ENCODE measurements at places on chromosomes 5 and 9.

DNA sequence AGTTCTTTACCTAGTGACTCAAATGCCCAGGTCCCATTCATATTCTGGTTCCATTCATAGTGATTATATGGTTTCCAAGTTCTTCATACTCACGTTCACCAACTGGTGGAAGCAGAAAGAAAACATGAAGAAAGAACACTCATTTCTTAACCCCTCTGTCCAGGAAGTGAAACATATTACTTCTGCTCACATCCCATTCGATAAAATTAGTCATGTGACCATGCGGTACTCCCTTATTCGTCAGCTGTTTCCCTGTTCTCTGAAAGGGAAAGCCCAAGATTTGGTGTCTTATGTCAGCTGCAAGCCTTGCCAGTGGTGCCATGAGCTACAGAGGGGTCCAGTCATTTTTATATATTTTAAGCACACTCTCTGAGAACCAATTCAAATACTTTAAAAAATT, 387.0 kb upstream of the DMAC1 start:
- no peaks in the 10 kb centered on the region for H3K36me3 ChIP-seq
- H3K27me3 ChIP-seq = no peaks in the 10 kb centered on the region
- H3K27ac ChIP-seq = no peak overlapping the region
- no peak overlapping the region for H3K4me3 ChIP-seq

DNA sequence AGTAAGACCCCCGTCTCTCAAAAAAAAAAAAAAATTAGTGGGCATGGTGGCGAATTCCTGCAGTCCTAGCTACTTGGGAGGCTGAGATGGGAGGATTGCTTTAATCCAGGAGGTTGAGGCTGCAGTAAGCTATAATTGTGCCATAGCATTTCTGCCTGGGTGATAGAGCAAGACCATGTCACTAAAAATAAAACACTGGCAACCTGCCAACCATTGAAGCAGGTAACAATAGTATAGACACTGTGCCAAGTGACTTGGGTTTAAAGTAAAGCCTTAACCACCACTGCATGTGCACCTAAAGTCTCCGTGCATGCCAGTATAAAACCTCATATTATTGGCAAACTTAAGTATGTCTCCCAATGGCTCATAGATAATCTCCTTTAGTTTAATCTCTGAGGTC, 3.4 kb upstream of the APBA1 start:
- DNase-seq = no peak
- H3K36me3 ChIP-seq = no peaks in the 10 kb centered on the region
- peaks cover 33% of the 10 kb centered on the region for H3K27me3 ChIP-seq
- H3K4me1 ChIP-seq = peaks cover 13% of the 10 kb centered on the region
- H3K27ac ChIP-seq = no peak overlapping the region
- H3K4me3 ChIP-seq = no peak overlapping the region

- no peaks in the 10 kb centered on the region for H3K36me3 ChIP-seq
- H3K4me1 ChIP-seq = no peaks in the 10 kb centered on the region
- no peaks in the 10 kb centered on the region for H3K27me3 ChIP-seq
- no peak overlapping the region for H3K27ac ChIP-seq
- H3K4me3 ChIP-seq = no peak overlapping the region
- DNase-seq = no peak
Measured at GRCh38 chr5:148020257-148020988, 43.4 kb upstream of the SPINK5 start.

GRCh38 chr9:109418827-109419226, 79.3 kb downstream of the PTPN3 start:
- H3K36me3 ChIP-seq = no peaks in the 10 kb centered on the region
- no peak for DNase-seq
- no peaks in the 10 kb centered on the region for H3K27me3 ChIP-seq
- H3K27ac ChIP-seq = no peak overlapping the region

DNA sequence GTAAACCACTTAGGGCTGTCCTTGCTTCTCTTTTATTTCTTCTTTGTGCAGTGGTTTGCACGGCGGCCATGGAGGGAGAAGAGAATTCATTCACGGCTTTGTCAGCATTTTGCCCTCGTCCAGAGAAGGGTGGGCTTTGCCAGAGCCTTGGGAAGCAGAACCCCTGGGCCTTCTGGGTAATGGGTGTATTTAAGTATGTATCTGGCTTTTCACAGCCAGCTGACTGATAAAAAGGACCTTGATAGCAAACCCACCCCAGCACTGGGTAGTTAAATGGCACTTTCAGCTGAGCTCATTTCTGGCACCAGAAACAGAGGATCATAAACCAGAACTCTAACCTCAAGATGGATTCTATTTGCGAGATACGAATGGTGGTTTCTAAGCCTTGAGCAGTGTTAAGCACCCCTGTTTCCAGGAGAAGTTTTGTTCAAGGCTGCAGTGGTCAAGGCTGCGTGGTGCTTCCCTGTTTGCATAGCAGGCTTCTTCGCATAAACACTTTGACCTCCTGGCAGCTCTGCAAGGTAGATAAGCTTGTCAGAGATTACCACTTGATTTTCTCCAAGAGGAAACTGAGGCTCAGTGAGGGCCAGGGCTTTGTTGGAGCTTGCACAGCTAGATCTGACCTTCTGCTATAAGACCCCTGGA, 441.6 kb upstream of the KLF4 start:
- H3K36me3 ChIP-seq = no peaks in the 10 kb centered on the region
- H3K4me3 ChIP-seq = no peak overlapping the region
- no peak overlapping the region for H3K27ac ChIP-seq
- no peak for DNase-seq

DNA sequence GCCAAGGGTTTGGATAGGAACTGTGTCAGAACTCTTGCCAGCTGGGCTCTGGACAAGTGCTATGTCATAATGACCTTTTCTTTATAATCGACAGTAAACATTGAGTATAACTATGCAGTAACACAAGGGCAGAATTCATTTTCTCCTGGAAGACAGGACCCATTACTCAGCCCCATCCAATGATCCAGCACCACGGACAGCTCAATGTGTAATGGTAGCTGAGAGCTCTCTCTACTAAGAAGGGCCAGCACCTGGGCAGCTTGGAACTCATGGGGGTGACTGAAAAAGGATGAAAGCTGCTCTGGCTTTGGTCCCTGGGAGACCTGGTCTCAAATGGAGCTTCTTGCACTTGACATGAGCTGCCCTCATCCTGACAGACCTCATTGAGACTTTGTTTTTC, 347.8 kb downstream of the TRIM32 start:
- H3K4me1 ChIP-seq = no peaks in the 10 kb centered on the region
- H3K36me3 ChIP-seq = no peaks in the 10 kb centered on the region
- H3K4me3 ChIP-seq = no peak overlapping the region
- H3K27me3 ChIP-seq = no peaks in the 10 kb centered on the region
- no peak overlapping the region for H3K27ac ChIP-seq
- DNase-seq = no peak

- no peaks in the 10 kb centered on the region for H3K36me3 ChIP-seq
- H3K27ac ChIP-seq = no peak overlapping the region
- no peaks in the 10 kb centered on the region for H3K4me1 ChIP-seq
Measured at GRCh38 chr5:177542816-177543465, 11.4 kb downstream of the FAM193B start.

DNA sequence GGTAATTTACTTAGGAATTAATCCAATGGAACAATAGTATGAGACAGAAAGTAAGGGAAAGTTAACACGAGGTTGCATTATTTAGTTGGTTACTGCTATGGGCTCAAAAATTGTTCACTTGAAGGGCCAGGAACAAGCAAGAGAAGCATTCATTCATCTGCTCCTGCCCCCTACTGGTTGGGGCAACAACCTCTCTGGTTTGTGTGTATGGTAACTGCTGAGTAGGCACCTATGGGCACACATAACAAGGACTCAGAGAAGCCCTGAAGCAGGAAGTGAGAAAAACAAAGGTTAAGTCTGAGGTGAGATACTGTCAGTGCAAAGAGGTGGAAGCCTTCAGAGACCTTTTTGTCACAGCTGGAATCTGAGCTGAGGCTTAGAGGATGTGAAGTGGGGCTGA, 34.4 kb upstream of the RANBP6 start:
- no peak overlapping the region for H3K4me3 ChIP-seq
- H3K36me3 ChIP-seq = no peaks in the 10 kb centered on the region
- peaks cover 26% of the 10 kb centered on the region for H3K4me1 ChIP-seq
- H3K27ac ChIP-seq = no peak overlapping the region

GRCh38 chr9:79152306-79152705, 419.5 kb upstream of the TLE4 start:
- no peak overlapping the region for H3K27ac ChIP-seq
- no peaks in the 10 kb centered on the region for H3K4me1 ChIP-seq
- H3K4me3 ChIP-seq = no peak overlapping the region

DNA sequence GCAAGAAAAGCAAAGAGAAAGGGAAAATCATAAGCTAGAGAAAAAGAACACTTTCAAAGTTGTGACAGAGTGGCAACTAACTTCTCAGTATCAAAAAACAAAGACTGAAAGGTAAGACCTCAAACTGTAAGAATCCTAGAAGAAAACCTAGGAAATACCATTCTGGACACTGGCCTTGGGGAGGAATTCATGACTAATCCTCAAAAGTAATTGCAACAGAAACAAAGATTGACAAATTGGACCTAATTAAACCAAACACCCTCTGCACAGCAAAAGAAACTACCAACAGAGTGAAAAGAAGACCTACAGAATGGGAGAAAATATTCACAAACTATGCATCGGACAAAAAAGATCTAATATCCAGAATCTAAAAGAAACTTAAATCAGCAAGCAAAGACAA, 79.1 kb downstream of the FEM1C start:
- H3K4me3 ChIP-seq = no peak overlapping the region
- no peak for DNase-seq
- H3K4me1 ChIP-seq = no peaks in the 10 kb centered on the region
- H3K27me3 ChIP-seq = no peaks in the 10 kb centered on the region

DNA sequence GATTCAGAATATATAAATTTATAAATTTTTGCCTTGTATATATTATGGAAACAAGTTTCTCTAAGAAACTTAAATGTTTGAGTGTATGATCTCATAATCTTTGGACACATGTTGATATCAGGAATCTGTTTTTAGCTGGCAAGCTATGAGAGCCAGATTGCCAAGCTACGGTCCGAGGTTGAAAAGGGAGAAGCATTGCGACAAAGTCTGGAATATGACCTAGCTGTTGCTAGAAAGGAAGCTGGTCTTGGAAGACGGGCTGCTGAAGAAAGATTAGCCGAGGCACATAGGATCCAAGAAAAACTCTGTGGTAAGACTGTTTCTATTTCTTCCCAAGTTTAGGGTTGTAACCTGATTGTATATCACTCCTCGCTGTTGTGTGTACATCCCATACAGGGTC, 25.9 kb downstream of the CCDC171 start:
- no peak overlapping the region for H3K4me3 ChIP-seq
- no peak overlapping the region for H3K27ac ChIP-seq
- no peaks in the 10 kb centered on the region for H3K36me3 ChIP-seq
- no peaks in the 10 kb centered on the region for H3K27me3 ChIP-seq
- DNase-seq = no peak
- no peaks in the 10 kb centered on the region for H3K4me1 ChIP-seq

GRCh38 chr5:149834246-149834855, 104.2 kb downstream of the PPARGC1B start:
- H3K36me3 ChIP-seq = peaks cover 19% of the 10 kb centered on the region
- H3K4me1 ChIP-seq = no peaks in the 10 kb centered on the region
- no peaks in the 10 kb centered on the region for H3K27me3 ChIP-seq
- H3K27ac ChIP-seq = no peak overlapping the region
- no peak overlapping the region for H3K4me3 ChIP-seq

- no peak overlapping the region for H3K4me3 ChIP-seq
- no peaks in the 10 kb centered on the region for H3K4me1 ChIP-seq
- no peaks in the 10 kb centered on the region for H3K27me3 ChIP-seq
- no peaks in the 10 kb centered on the region for H3K36me3 ChIP-seq
Measured at GRCh38 chr5:166353580-166353979, 1937.9 kb upstream of the WWC1 start.

- H3K4me1 ChIP-seq = no peaks in the 10 kb centered on the region
- DNase-seq = no peak
- H3K36me3 ChIP-seq = no peaks in the 10 kb centered on the region
- no peak overlapping the region for H3K4me3 ChIP-seq
Measured at GRCh38 chr5:159873680-159874079, 42.6 kb upstream of the ADRA1B start.
